CD4-positive, alpha-beta T cell (primary cell): ENCODE measurements at places on chromosomes 3 and 15.

- DNase-seq: no peak
Measured at GRCh38 chr3:55968331-55968730, 481.2 kb upstream of the WNT5A start.

DNA sequence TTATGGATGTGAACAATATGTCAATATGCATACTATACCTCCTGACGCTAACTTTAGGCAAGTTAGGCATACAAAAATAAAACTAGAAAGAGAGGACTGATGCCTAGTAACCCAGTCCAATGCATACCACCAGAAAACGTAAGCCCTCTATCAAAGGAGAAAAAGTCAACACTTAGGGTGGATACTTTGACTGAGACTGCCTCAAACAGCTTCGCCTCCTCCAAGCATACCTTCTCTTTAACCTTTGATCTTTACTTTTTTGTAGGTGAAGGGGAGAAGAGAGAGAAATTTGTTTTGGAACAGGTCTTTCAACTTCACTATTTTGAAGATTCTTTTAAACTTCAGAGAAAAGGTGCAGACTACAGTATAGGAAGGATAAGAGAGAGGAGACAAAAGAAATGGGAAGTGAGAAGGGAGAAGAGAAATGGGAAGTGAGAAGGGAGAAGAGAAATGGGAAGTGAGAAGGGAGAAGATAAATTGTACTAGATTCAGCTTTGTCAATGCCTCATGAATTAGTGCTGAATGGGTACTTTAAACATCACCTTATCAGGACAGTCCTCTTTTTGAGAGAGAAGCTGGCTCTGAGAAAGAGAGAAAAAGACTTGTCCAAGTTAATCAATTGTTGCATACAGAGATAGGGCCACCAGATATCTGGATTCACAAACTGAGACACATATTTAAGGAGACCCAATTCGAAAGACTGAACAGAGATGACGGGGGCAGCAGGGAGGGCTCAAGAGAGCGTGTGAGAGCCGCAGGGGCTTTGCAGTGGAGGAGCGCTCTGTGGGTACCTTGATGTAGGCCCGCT is 1.0 kb downstream of the P3H2 start:
- DNase-seq: no peak

DNA sequence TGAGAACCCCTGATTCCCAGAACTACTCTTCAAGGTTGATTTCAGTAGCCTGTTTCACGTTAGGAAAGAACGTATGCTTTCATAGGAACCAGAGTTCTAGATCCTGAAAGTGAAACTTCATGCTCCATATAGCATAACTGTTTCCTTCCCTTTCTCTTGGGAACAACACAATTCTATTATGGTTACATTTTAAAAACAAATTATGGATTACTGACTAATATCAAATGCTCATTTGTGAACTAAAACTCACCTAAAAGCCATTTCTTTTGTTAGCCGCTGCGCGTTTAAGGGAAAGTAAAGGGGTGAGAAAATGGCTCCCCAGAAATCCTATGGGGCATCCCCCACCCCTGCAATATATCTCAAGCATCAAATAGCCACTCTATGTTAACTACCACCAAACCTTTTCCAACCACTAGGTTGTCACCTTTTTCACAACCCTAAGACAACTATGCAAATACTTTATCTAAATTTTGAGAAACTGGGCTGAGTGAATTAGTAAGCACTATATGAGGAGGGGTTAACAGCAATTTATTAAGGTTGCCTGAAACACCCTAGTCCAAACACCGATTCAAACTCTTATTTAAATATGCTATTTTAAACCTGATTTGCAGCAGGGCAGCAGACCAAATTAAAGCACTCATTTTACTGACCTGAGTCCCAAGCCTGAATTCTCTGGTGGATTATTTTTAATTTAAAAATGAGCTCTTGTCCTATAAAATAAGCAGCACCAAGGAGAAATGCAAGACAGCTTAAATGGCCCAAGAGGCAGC is 2.4 kb downstream of the SIAH2 start:
- DNase-seq: no peak

- no peak for DNase-seq
Measured at GRCh38 chr15:65638109-65638508, 16.4 kb downstream of the SLC24A1 start.

GRCh38 chr3:82376883-82377282 is 615.4 kb upstream of the GBE1 start:
- no peak for DNase-seq

DNA sequence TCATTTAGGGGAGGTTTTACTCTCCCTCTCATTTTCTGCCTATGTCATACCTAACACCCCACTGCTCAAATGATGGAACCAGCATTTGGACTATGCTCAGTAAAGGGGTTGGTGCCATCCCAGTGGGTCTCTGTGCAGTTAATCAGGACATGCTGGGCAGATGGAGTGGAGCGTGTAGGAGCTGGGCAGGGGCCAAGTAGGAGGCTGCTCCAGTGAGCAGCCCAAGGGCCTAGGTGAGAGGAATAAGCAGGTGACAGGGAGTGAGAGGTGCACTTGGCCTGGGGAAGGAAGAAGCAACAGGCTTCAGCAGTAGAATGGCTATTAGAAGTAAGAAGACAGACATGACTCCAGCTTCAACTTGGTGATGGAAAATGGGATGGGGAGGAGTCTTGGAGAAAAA is 72.2 kb downstream of the EPHB1 start:
- DNase-seq: no peak

GRCh38 chr3:109559389-109559788 is 222.0 kb upstream of the DPPA4 start:
- DNase-seq: no peak

- DNase-seq: no peak
Measured at GRCh38 chr3:53287131-53287629, 31.4 kb upstream of the TKT start.

GRCh38 chr15:100772892-100773520 is 106.6 kb upstream of the ALDH1A3 start:
- no peak for DNase-seq

- DNase-seq: no peak
Measured at GRCh38 chr3:126715432-126715831, 11.4 kb downstream of the CHCHD6 start.

GRCh38 chr3:184290331-184290730 is 8.7 kb upstream of the PSMD2 start:
- DNase-seq: no peak

GRCh38 chr3:167033866-167034265 is 346.2 kb downstream of the ZBBX start:
- DNase-seq: no peak

GRCh38 chr3:62135741-62136140 is 237.6 kb downstream of the FEZF2 start:
- DNase-seq: no peak

DNA sequence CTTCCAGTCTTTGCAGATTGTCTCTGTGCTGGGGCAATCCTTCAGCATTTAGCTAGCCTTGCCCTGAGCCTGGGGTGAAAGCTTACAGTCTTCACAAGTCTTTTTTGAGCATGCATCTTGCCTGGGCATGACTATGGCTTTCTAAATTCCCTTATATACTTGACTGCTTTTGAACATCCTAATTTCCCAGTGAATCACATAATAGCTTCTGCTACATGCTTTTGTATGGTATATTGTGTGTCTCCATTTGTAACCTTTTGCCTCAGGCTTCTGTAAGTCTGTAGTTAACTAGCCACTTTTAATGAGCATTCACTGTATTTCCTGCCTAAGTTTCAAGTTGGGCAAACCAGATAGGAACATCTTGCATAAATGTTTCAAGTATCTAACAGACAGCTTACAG is 76.8 kb downstream of the CHCHD4 start:
- no peak for DNase-seq

GRCh38 chr3:119314821-119315220 is 20.6 kb downstream of the ARHGAP31 start:
- no peak for DNase-seq

DNA sequence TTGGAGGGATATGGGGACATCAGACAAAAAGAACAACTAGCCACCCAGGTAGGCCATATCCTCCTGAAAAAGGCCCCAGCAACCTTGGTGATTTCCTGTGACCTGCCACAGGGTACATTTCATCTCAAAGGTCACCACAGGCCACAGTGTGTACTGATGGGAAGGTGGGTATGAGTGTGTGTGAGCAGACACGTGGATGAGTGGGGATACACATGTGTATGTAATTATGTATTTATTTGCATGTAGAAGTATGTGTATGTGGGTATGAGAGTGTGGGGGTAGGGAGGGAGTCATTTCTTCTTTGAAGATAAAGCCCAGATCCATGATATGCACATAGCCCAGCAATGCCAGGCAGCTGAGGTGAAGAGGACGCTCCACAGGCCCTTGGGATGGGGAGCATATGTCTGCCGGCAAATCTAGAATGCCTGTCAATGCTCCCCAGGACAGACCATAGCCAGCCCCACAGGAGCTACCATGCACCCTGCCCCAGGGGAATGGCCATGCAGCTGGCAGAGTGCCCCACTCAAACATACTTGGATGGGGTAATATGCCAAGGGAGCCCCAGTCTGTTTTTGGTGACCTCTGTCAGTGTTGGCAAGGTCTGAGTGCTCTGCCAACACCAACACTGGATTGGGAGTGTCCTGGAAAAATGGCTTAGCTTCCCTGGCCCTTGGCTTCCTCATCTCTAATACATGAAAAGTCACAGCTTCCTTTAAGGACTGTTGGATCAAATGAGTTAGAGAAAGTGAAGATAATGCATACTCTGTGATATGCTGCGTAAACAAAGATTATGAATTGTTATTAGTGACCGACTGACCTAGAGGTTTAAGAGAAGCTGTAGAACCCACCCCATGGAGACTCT is 42.4 kb downstream of the RAB6B start:
- DNase-seq: no peak

DNA sequence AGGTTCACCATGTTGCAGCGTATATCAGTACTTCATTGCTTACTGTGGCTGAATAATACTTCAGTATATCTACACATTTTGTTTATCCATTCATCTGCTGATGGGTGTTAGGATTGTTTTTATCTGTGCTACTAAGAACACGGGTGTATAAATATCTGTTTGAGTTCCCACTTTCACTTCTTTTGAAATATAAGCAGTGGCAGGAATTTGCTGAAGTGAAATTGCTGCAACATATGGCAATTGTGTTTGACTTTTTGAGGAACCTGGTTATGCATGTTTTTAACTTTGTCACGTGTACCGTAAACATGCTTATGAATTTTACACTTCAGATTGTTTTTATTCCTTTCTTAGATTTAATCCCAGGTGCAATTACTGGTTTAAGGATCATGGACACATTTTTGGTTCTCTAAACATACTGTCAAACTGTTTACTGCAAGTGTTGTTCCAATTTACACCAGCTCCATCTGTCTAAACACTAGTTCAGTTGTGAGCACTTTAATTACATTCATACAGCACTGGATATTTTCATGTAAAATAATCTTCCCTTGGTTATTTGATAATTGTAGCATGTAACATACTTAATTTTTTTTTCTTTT is 23.1 kb downstream of the TRAK1 start:
- no peak for DNase-seq

- no peak for DNase-seq
Measured at GRCh38 chr3:41304593-41304992, 105.3 kb downstream of the CTNNB1 start.

GRCh38 chr3:9902372-9903237 is at the start of gene IL17RE:
Gene IL17RE, plus strand, starts transcription at chr3:9902848. Its CDS starts 85 bp downstream, at chr3:9902933.
- DNase-seq: no peak

GRCh38 chr3:157375342-157375986 is 61.2 kb upstream of the PTX3 start:
- no peak for DNase-seq

GRCh38 chr3:183098536-183099025 is 715 bp downstream of the MCCC1 start:
- DNase-seq: no peak

DNA sequence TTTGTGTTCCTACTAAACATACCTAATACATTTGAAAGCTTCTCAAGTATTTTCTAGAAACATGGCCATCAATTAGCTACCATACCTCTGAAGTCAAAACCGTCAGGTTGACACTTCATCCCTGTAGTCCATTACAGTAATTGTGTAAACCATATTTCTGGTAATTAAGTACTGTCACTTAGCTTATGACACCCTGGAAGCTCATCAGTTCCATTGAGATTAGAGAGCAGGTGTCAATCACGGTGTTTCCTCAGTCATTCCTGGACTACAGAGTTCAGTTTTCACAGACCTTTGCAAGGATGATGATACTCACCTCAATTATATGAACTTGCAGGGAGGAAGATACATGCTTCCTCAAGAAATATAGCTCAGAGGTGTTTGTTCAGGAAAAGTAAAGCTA is 552.0 kb downstream of the SI start:
- no peak for DNase-seq

- DNase-seq: no peak
Measured at GRCh38 chr3:4888913-4889846, 90.1 kb upstream of the BHLHE40 start.

DNA sequence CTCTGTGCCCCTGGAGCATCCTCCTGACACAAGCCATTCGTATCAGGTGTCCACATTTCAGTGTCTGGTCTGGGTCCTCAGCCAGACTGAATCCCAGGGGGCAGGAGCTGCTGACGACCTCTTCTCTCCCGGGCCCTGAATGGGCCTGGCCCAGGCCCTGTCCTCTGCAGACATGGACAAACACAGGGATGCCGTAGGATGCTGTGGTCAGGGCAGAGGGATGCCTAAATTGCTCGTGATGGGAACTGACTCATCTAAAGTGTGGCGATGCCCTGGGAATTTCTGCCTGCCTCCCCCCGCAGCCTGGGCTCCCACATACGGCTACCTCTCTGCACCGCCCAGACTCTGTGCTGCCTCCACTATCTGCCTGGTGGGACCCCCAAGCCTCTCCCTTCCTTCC is 58.5 kb upstream of the CTSH start:
- DNase-seq: no peak

- DNase-seq: no peak
Measured at GRCh38 chr3:155398046-155398445, 104.6 kb upstream of the STRIT1 start.

GRCh38 chr3:47318916-47319315 is 36.2 kb downstream of the KLHL18 start:
- no peak for DNase-seq

DNA sequence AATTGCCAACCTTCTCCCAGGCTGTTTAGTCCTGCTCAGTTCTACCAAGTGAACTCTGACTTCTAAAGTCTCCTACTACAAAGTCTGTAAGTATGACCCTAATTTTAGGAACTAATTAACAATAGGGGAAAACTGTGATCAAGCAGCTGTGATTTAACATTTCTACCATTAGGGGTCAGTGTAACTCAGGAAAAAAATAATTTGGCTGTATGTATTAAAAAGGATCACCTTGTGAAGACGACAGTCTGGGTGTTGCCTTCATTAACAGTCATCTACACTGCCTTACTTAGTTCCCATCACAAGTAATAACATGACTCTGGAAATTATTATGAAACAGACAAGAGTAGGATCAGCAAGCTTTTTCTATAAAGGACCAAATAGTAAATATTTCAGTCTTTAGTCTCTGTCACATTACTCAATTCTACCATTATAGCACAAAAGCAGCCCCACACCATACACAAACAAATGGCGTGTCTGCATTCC is 4.2 kb upstream of the NPHP3 start:
- no peak for DNase-seq

- no peak for DNase-seq
Measured at GRCh38 chr3:64852738-64853137, 164.9 kb upstream of the ADAMTS9 start.
